HuH-7 (cell line): ENCODE measurements at places on chromosomes 2 and 18.

DNA sequence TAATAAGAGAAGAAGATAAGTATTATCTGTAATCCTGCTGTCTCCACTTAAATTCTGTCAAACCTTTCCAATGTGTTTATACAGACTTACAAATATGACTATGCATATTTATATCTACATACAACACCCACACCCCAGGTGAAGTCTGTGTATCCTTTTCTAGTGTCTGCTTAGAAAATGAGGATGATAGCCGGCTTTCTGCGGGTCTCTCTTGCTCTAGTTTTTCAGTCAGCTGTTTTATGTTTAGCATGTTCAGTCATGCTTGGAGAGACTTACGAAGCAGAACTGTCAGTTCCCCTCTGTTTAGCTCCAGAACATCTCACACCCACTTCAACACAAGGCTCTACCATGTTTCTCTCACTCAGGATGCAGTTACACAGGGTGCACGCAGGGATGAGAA, 137.3 kb upstream of the NFATC1 start:
- DNase-seq: no peak

DNA sequence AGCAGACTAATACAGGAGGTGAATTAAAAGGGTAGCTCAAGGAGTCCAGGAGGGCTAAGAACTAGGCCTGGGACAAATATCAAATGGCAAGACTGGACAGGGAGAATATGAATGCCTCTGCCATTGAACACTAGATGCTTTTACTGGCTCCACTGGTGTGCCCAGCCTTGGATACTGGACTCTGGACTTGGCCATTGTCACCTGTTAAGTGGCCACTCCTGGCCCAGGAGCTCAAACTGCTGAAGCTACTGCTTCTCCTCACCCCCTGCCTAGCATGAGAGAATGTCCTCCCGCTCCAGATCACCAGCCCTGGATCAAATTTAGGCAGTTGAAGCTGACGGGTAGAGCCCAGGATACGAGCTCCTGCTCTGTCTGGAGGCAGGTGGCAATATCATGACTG, 170.8 kb downstream of the DDX1 start:
- no peak for DNase-seq

- no peak for DNase-seq
Observed at GRCh38 chr18:59040770-59041148, 98.9 kb upstream of the SEC11C start.

DNA sequence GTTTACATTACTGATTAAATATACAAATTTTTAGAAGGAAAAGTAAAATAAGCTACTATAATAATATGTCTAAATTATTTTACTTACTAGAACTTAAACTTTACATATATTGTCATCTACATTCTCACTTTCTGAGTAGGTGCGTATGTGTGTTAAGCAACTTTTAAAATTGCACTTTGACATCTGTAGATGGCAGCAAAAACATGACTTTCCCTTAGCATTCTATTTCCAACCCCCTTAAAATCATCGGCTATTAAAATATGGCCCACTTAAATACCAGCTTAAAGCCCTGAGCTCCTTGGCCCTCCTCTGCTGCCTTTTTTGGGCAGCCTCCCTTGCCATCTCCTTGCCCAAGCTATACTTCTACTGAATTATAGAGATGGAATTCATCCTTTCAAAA, 78.0 kb downstream of the UPP2 start:
- DNase-seq: no peak

DNA sequence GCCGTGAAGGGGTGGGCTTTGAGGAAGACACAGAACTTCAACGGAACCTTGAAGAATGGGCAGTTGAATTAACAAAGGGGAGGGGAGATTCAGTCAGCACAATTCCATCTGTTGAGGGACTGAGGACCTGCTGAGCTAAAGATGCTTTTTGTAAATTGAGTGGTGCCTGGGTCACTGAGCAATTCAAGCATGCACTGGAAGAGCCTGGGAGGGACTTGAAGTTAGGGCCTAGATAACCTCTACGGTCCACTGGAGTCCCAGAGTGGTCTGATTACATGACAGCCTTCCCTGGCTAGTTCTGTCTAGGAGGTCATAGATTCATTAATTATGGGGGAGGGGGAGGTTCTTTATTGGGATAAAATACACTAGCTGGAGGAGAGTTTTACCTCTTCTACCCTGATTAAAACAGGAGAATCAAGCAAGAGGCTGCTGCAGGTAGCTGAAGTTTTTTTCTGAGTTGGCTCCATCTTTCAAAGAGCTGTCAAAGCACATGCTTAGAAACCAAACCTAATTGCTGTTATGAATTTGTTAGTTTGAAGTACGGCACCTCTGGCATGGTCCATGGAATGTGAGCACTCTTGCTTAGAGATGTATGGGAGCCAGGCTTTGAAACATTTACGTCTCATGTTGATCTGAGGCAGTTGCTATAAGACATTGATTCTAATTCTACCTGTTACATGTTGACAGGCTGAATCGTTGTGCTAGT, 290.2 kb downstream of the PRKCE start:
- no peak for DNase-seq

DNA sequence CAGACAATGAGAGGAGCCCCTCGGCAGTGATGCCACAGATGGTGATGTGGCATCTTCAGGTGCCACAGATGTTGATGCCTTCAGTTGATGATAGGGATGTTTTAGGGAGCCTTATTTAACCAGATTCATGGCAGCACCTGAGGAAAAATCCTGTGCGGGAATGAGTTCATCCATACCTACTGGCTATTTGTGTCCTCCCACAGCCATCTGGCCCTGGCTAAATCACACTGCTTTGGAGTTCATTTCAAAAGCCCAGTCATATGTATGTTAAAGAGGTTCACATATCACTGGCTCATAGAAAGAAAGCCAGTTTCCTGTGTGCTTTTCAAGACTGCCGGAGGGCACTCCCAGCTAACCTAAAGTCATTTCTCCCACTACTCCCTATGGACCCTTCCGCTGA, 131.3 kb downstream of the MCFD2 start:
- DNase-seq: no peak

- no peak for DNase-seq
Observed at GRCh38 chr2:9189901-9190300, 16.7 kb upstream of the ASAP2 start.

GRCh38 chr2:227022608-227023007, 141.4 kb downstream of the COL4A4 start:
- no peak for DNase-seq

DNA sequence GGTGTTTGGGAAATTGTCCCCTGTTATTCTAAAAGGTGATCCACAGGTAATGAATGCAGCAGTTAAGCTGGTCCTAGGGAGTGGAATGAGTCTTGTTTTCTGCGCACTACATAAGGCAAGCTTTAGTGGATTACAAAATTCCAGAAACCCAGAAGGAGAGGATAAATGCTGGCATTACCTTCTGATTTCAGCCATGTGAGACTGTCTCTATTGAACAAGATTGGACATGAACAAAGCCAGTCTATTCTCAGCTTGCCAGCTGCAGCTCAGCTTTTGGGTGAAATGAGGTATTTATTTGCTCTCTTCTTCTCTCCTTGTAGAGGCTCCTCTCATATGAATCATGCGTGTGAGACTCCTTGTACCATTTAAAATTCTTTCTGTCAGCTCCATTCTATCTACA, 944.9 kb downstream of the CNTNAP5 start:
- DNase-seq: no peak

DNA sequence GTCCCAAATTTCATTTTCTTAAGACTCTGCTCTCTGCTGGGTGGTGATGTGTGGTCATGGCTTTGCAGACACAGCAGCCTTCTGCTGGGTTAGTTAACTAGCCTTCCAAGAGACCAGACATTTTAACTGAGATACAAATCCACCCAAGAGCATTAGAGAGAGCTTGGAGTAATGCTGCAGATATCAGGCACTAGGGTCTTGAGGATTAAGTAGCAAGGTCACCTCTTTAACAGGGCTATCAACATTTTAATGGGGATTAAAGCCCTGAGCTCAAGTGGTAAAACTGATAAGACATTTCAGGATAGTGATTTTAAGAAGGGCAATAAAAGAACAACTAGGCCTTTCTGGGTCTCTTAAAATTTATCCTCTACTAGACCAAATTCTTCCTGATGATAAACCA, 461.2 kb downstream of the MEIS1 start:
- DNase-seq: no peak

GRCh38 chr18:74166386-74166785, 18.1 kb downstream of the TIMM21 start:
- no peak for DNase-seq

DNA sequence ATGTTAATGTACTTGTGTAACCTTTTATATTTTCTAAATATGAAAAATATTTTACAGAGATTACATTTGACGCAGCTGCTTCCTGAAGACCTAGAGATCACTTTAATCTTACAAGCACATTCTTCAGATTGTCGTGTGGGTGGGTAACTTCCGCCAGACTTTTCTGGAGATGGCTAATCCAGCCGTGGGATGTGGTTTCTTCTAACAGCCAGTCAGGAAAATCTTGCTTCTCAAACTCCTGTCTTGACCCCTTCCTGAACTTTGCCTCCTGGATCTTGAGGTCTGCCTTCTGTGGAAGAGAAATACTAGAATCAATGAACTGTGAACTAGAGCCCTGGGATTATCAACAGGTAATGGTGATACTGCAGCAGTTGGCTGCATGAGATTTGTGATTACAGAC, 401.6 kb upstream of the TNP1 start:
- DNase-seq: no peak

GRCh38 chr18:37476182-37476581, 89.4 kb downstream of the CELF4 start:
- DNase-seq: peak; percentile 23

DNA sequence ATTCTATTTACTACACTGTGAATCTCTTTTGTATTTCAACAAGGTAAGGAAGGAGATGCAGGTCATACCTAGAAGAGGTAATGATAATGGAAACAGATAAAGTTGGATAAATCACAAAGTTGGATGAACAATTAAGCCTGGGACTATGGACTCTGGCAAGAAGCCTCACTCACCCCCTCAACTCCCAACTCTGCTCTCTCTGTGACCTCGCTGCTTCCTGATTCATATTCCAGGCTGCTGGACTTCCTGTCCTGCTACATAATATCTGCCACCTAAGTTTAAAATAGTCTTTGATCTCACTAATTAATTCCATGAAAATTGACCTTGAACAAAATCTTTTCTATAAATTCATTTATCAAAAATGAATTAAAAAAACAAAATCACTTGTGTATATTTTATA, 215.3 kb downstream of the CALCRL start:
- no peak for DNase-seq

DNA sequence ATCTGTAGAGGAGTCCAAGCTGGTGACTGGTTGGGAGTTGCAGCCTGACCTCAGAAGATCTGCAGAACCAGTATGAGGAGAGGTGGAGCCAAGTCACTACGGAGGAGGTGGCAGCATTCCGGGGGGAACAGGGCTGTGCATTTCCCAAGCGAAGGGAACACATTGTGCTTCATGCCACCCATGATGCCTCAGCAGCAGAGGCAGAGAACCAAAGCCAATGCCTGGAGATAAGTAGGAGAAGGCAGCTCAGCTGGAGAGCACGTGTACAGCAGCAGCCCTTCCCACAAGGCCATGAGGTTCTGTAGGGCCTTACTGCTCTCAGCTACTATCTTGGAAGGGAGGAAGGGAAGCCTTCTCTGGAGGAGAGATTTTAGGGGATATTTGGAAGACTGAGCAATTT, 67.2 kb upstream of the LRPPRC start:
- DNase-seq: no peak

DNA sequence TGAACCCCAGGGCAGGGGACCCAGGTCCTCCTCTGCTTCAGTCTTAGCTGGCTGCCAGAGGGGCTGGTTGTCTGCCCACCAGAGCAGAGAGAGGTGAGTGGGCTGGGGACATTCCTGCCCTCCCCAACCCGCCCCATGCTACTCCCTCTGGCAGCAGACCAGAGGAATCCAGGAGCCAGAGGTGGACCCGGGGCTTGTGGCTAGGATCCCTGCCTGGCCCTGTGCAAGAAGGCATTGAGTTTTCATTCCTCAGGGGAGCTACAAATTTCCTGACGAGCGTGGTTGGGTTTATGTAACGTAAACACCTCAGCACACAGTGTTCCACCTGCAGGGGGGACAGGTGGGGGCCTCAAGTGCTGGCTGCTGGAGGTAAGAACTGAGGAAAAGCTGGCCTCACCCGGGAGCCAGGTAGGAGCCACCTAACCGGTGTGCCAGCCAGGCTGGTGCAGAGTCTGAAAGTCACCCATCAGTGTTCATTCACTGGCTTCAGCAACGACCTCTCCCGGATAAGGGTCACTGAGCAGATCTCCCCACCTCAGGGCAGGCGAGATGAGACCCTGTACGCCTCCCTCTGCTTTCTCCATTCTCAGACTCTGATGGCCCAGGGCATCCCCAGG, 246.8 kb downstream of the DYSF start:
- DNase-seq: no peak

DNA sequence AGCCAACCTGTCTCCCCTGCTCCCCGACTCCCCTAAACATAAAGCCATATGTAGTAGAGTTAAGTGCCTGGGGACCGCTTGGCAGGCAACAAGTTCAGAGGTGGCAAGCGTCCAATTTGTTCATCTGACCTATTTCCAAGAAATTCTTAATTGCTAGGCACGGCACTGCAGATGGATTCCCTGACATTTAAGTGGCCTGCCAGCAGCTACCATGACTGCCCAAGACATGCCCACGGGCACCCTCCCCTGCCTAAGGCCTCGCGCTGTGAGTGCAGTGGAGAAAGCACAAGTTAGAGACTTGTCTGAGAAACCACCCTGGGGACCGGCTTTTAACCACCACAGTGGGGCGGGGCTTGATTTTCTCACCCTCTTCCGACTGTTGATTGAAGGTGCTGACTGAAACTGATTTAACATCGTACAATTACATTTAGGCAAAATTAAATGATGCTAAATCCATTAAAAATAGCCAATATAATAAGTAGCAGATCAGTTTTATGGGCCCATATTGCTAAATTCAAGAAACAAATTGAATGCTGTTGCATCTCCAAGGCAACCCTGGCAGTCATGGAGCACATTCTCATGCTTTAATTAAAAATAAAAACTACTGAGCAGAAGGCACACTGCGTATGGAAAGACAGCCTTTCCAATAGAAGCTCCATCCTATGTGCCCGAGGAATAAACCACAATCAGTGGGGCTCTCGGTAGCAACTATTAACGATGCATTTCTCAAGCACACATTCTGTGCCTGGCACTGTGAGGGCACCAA, 163.6 kb upstream of the ACAA2 start:
- DNase-seq: no peak

GRCh38 chr2:68714866-68715265, 19.7 kb upstream of the ARHGAP25 start:
- no peak for DNase-seq

DNA sequence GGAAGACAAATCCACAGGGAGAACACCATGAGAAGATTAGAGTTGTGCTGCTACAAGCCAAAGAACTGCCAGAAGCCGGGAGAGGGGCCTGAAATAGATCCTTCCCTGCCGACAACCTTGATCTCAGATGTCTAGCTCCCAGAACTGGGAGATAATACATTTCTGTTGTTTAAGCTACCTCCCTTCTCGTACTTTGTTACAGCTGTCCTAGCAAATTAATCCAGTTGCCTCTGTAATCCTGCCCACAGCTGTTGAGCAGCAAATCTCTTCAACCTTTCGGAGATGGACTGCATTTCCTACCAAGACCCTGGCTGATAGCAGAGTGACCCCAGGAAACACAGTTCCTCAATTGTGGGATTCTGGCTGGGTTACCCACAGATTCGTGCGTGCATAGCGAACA, 2.6 kb upstream of the TBC1D8 start:
- no peak for DNase-seq

- DNase-seq: no peak
Observed at GRCh38 chr2:12762337-12762736, 45.6 kb downstream of the TRIB2 start.

- no peak for DNase-seq
Observed at GRCh38 chr2:101474731-101475384, at the start of gene RFX8. TSS of gene RFX8 (minus strand) at chr2:101475112. CDS start at chr2:101466848, 8,264 bp downstream.

- no peak for DNase-seq
Observed at GRCh38 chr2:85275984-85276540, 51.7 kb downstream of the TGOLN2 start.
